ENCODE measurements at places on chromosomes 3 and 15.

DNA sequence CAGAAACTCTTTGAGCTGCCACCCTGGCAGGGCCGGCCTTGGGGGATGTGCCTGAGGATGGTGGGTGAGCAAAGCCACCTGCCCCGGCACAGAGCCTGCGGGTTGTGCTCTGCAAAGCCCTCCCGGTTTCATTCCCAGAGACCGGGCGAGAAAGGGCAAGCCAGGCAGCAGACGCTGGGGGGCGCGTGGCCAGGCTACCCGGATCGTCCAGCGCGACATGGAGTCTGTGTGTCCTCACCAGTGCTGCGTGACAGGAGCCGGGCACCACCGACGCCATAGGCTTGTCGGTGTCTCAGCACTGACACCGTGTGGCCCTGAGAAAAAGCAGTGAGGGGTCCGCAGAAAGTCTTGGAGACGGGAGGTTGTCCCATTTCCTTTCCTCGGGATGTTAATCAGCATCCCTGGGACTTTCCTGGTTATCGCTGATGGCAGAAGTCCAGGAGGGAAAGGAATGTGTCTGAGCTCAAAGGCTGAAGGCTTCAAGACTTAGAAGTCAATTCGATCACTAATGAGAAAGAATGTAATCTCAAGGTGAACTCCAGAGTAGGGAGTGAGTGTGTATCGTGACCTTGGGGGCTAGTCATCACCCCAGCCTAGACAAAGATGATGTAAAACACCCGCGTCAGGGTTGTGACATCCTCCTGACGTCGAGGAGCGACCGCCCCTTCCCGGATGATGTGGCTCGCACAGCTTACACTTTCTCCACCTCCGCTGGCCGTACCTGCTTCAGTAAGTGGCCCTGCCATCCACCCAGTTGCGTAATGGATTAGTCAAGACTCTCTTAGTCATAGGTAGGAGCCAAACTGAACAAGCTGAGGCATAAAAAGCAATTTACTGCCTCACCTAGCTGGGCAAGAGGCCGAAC, 36.3 kb upstream of the PLA2G4E start:
- DNase-seq = peak; percentile 78

DNA sequence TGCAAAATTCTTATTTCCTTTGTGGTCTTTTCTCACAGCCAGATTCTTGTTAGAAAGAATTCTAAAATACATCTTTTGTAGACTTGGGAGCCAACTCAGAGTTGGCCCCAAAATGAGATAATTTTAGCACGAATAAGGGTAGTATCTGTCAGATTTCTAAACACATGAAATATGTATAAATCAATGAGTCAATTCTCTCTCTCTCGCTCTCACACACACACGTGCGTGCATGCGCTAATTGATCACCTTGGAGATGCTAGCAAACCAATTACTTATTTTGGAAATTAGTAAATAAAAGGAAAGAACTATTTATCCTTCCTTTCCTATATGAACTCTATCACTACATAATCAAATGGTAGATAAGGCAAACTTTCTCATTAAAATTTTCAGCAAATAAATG, 32.9 kb upstream of the PIK3R4 start:
- DNase-seq = no peak

GRCh38 chr15:67762610-67763368, 62.5 kb upstream of the SKOR1 start:
- DNase-seq = peak; percentile 50

DNA sequence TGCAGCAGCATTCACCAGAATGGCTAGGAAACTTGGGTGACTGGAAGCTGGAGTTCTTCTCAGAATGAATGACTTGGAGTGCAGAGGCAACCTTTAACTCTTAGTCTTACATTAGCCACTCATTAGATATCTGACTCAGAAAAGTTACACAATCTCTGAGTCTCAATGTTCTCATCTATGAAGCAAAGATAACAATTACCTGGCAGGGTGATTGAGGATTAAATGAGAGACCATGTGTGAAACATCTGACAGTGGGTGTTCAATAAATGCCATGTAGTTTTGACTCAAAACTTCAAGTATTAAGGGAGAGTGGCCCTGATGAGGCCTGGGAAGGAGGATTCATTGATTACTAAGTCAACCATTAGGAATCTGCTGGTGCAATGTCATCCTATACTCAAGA, 48.3 kb downstream of the MRPL3 start:
- peak; percentile 11 for DNase-seq

DNA sequence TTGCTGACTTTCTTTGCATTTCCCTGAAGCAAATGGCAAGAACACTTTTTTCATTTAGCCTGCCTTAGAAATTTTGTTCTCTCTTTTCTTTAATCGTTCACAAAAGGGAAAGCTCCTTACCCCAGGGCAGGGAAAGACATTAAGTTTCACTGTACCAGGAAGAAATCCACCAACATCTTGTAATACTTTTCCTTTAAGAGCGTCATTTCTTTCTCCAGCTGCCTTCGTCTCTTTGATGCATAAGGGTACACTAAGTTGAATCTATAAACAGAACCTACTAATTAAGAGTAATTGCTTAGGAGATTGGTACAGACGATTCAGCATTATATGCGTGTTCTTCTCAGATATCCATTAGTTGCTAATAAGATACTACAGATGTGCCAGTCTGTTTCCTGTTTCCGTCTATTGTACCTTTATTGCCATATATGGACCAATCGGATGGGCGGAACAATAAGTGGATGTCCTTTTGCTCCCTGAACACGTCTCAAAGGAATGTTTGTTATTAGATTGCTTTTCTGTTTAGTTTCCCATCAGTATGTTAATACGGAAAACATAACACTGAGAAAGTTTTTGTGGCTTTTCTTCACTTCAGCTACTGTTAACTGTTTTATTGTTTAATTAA, 276.7 kb upstream of the RARB start:
- DNase-seq = peak; percentile 15

DNA sequence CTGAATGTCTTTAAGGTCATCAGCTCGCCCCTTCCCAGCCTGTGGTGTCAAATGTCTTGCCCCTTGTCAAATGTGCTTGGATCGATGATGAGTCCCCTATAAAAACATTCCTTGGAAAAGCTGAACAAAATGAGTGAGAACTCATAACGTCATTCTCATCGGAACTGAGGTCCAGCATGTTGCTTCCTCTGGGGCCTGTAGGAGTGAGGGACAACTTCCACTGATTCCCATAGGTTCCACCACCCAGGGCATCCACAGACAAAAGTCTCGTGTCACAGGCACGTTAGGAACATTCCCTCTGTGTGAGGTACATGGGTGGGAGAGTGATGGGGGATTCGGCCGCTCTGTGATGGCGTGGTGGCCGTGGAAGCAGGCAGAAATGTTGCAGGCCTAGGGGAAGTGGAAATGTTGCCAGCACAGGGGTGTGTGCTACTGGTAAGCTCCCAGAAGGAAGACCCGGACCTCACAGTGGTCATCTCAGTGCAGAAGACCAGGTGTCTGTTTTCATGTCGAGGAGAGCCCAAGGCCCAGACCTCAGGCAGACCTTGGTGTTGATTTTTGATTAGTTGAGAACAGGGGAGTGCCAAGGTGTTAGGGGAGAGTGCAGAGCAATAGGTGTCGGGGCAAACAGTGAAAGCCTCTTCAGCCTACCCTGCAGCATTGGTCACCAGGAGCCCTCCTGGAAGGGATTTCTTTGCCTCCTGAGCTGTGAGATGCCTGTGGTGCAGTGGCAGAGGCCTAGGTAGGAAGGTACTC, 96.8 kb downstream of the SNRPN start:
- no peak for DNase-seq

GRCh38 chr3:134817297-134817696, 22.2 kb downstream of the EPHB1 start:
- no peak for DNase-seq

GRCh38 chr15:48017747-48018146, 103.0 kb upstream of the SLC24A5 start:
- no peak for DNase-seq

DNA sequence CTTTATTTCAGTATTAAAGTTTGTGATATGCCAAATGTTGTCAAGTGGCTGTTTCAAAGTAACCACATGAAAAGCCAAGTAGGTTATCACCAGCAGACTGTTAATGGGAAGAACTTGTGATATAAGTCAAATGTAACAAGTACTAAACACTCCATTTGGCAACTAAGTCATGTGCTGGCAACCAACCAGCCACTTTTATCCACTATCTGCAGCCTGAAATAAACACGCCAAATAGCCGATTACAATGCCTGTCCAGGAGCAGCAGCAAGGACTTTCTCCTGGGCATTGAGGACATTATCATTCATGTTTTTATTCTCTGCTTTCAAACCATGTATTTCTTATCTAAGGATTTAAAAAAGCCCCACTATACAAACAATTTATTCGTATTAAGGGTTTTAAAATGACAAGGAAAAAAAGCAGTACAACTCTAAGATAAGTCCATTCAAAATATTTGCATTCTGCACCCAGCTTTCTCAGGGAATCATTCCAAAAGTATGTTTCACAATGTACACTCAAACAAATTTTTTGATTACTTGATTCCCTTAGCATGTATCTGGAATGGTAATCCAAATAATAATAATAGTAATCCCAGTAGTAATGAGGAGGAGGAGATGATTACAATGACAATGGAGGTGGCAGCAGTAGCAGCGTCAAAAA, 448.6 kb downstream of the ERC2 start:
- no peak for DNase-seq

- no peak for DNase-seq
Measured at GRCh38 chr15:70065006-70065722, 32.6 kb downstream of the TLE3 start.

- DNase-seq = no peak
Measured at GRCh38 chr3:48238531-48239085, 2.3 kb upstream of the ZNF589 start.

GRCh38 chr15:77860071-77860691, 217.3 kb downstream of the TBC1D2B start:
- no peak for DNase-seq

DNA sequence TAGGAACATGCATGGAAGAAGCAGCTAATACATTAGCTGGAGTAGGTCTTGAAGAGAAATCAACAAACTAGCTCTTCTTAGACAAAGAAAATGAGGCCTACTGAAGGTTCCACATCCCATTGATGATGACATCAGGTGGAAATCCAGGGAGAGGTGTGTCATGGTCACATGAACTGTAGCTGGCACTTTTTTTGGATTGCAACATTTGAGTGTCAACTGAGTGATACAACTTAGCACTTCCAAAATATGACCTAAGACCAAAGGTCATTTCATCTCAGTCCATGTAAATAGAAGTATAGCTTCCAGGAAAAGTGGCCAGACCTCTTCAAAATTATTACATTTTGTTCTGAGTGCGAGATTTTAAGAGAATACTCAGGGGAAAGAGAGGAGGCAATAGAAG, 117.2 kb upstream of the MEIS2 start:
- DNase-seq = no peak

GRCh38 chr3:102826636-102827035, 391.8 kb downstream of the ZPLD1 start:
- no peak for DNase-seq

GRCh38 chr3:185699927-185700326, 113.8 kb downstream of the SENP2 start:
- DNase-seq = no peak

DNA sequence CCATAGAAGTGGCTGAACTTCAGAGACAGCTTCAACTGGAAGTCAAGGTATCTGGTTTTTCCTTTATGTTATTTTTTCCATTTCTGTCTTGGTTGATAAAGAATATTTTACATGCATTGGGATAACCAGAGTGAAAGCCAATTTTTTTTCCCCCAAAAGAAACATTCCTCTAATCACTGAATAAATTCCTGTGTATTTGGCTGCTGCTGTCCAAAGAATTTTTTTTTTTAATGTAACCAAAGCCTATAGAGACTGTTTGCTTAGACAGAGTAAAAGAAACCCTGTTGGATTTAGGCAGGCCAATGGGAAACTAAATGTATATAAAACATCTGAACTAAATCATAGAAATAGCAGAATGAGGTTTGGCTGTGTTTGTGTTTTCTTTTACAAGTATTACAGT, 75.2 kb downstream of the CGNL1 start:
- no peak for DNase-seq

GRCh38 chr3:99878005-99878404, 60.3 kb downstream of the CMSS1 start:
- DNase-seq = peak; percentile 56

DNA sequence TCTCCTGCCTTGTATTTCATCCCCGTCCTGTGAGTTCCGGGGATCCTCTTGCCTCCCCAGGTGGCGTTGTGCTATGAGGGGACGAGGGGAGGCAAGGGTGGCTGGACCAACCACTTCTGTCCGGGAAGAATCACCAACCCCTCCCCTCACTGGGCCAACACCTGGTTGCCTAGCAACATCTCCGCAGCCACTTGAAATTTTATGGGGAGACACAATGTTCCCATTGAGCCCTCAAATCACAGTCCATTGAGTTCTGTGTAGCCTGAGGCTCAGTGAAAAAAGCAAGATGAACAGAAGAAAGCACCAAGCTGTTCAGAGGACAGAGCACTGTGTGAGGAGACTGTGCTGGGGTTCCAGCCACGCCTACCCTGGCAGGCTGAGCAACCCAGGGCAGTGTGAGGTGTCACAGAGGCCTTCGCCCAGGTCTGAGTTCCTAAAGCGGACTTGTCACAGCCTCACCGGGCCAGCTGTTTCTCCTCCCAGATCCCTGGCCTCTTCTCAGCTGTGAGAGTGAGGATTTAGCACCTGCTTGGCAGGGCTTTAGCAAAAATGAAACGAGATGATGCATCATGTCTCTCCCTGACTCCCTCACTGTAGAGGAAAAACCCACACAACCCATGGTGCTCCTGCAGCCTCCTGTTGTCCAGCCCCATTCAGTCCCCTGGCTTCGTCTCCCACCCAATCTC, 76.8 kb downstream of the ATP2B2 start:
- no peak for DNase-seq

GRCh38 chr3:194687638-194688199, 2.0 kb downstream of the FAM43A start:
- DNase-seq = peak; percentile 67

- DNase-seq = peak; percentile 20
Measured at GRCh38 chr15:62453375-62453774, 288.3 kb upstream of the C2CD4B start.

DNA sequence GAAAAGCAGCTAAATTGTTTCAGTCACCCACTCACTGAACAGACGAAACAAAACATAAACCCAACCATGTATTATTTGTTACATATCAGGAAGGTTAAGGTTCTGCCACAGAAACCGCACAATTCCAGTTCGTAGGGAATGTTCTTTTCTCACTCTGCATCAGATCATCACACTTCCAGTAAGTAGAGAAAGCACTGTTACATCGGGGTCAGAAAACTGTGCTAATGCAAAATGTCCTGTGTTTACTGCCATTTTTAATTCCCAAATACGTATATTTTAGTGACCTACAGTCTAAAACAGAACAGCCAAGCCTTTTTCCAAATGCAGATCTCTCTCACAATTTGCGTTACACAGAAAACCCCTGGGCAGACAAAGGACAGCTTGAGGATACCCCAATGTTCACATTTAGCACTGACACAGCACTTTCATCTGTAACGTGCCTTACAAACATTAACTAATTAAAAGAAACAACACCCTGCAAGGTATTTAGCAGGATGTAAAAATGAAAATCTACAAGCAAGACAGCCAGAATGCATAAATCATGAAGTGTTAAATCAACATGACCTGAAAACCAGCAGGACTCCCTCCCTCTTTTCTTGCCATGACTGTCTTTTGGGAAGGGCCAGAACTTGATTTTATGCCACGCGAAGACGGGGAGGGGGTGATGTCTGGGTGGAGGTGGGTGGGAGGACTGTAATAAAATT, 34.8 kb upstream of the SKIL start:
- DNase-seq = no peak

GRCh38 chr3:8665407-8665896, 20.9 kb upstream of the SSUH2 start:
- no peak for DNase-seq

- DNase-seq = peak; percentile 90
Measured at GRCh38 chr3:194265505-194265892, 85.6 kb downstream of the CPN2 start.

GRCh38 chr15:94040541-94041248, 190.7 kb upstream of the MCTP2 start:
- DNase-seq = no peak
